NCI-H1930 (cell line): ENCODE measurements at places on chromosomes 7 and 10.

DNA sequence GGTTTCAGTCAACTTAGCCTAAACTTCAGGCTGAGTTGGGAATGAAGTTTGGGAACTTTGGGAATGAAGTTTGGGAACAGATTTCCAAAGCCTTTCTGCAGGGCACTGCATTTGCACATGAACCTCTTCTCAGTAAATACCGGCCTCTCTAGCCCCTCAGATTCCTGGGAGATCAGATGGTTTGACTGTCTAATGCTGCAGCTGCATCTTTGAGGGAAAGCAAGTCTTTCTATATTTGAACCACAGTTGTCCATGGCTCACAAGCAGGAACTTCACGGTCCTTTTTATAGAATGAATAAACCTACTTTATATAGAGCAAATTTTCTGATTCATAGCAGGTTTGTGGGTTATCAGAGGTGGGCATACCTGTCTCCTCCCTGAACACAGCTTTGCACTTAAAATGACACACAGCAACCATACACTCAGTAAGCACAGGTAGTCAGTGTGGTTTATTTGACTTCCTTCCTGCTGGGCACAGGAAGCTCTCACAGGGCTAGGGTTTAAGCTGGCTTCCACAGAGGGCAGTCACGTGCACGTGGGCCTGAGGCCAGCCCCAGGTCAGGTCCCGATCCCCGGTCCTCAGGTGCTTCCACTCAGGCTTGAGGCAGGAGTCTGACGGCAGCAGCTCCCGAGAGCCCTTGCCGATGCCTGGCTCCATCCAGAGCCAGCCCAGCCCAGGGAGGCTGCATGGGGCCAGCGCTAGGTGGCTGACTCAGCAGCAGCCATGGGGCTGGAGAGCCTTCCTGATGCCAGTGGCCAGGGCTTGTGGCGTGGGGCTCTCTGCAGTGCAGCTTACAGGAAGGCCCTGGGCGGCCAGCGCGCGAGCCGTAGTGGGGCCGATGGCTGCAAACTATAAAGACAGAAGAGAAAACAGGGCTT lies 12.8 kb upstream of the MMP21 start:
- no peak for DNase-seq

- no peak for DNase-seq
Measured at GRCh38 chr10:29839826-29840515, 205.2 kb upstream of the SVIL start.

DNA sequence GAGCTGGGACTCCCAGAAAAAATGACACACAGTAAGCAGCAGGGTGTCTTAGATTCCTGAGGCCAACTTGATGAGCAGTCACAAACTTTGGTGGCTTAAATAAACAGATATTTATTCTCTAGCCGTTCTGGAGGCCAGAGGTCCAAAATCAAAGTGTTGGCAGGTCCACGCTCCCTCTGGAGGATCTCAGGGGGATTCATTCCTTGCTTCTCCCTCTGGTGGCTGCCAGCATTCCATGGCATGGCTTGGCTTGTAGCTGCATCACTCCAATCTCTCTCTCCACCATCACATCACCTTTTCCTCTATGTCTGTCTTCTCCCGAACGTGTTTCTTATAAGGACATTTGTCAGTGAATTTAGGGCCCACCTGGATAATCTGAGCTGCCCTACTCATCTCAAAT lies 98.4 kb downstream of the OSBPL3 start:
- no peak for DNase-seq

DNA sequence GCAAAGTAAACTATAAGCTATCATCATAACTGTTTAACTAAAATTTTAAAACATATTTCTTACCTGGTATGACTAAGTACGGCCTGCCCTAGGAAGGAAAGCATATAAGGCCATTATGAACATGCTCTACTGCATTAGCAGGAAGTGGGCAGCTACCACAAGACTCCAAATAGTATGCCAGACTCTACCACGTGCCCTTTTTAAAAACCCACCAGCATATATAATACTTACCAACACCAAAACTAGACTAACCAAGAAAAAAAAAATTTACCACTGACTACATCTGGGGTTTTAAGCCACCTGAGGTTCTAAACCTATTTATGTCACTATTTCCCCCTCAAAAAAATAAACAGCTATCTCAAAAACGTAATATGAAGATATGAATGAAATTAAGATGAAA lies 30.1 kb downstream of the NUDCD3 start:
- no peak for DNase-seq

DNA sequence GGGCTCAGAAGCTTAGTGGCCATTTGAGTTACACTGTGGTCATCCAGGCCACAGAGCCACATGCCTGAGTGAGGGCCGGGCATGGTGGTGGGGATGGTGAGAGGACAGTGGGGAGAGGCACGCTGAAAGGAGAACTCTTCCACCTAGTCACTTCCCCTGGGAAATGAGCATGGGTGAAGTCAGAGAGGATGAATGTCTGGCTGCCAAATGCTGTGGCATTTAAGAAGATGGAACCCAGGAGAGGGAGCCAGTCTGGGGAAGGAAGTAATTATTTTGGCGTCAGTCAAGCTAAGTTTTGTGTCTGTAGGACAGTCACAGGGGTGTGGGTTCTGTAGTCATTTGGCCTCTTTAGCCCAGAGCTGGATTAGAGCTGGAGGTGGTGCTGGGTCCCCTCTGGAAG lies 86.0 kb upstream of the PODXL start:
- no peak for DNase-seq

GRCh38 chr7:24854866-24855265 lies 97.6 kb upstream of the GSDME start:
- no peak for DNase-seq

GRCh38 chr7:151454932-151455530 lies 15.1 kb upstream of the CRYGN start:
- DNase-seq, result no peak

DNA sequence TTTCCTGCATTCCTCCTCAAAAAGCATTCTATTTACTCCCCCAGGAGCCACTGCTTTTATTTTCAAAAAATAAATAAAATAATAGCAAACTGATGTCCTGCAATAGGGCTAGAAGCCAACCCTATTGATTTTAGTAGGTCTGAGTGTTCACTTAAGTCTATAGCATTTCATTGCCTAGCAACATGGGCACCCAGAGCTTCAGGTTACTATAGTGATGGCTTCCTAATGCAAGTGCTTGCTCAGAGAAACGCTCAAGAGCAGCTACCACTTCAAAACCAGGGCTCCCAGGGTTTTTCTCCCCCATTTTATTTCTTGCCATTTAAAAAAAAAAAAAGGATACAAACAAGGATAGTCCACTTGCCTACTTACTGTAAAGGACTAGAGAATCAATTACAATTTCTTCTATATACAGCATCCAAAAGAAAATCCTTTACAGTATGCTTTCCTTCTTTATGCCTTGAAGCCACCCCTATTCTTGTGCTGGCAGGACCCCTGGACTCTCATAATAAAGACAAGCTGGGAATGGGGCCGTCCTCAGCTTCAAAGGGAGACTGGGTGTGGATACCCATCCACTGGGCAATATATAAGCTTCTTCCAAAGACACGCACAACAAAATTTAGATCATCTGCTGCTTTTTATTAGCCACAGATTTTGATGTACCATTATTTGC lies 133.3 kb downstream of the VPS41 start:
- no peak for DNase-seq

DNA sequence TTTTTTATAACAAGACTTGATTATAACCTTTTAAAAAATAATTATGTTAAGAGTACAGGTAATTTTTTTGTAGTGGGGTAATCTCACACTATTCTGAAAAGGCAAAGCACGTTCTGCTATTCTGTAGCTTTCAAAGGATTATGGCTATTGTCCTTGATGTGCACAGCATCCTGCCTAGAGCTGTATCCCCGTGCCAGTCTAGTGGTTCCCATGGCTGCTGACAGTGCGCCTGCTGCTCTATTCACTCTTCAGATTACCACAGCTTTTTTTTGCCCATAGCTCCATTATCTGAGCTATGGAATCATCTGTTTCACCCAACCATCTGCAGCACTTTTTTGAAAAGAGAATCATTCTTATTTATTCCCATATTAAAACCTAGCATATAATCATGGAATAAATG lies 723.4 kb downstream of the PHTF2 start:
- DNase-seq, result no peak

DNA sequence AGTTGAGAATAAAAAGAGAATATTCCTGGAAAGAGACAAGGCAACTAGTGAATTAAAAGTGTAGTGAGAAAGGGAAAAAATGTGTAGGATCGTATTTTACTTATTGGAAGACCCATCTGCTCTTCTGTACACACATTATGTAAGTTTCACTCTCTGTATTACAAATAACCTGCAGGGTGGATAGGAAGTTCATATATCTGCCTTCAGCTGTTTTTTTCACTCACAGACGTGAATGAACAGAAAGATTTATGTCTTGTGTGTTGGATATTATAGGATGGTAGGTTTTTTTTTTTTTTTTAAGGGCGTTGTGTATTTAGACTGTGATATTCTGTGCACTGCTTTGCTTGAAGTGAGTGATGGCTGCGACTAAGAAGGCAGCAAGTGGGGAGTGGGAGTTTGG lies 266.5 kb downstream of the AUTS2 start:
- no peak for DNase-seq

DNA sequence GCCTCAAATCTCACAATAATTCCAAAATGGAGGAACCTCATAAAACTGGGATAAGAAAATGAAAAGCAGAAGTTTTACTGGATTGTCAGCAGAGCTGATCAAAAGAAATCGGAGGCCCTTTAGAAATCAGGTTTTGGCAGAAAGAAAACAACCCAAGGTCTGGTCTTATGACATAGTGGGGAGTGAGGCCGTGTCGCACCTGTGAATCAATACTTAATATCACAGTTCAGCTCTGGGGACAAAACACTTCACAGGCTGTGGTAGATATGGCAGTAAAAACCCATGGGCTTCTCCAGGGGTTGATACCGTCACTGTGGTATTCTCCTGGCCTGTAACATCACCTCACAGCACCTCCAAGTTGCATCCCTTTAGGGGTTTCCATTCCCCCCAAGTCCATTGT lies 6.5 kb upstream of the MALSU1 start:
- DNase-seq, result no peak

DNA sequence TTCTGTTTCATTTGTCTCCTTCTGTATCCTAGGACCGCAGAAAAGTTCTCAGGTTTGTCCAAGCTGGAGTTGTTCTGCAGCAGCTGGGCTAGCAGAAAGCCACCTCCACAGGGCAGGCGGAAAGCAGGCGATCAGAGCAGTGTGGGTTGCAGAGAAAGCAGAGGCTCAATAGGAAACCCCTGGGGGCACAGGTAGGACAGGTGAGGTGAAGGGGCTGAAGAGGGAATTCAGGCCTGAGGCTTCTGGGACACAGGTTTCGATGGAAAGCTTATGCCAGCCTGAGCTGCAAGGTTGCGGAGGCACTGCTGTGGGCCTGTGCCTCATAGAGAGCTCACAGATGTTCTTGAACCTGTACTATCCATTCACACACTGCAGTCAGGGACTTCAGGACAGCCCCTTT lies 194.9 kb upstream of the TPK1 start:
- no peak for DNase-seq

- no peak for DNase-seq
Measured at GRCh38 chr7:28301148-28301641, 111.1 kb upstream of the CREB5 start.

DNA sequence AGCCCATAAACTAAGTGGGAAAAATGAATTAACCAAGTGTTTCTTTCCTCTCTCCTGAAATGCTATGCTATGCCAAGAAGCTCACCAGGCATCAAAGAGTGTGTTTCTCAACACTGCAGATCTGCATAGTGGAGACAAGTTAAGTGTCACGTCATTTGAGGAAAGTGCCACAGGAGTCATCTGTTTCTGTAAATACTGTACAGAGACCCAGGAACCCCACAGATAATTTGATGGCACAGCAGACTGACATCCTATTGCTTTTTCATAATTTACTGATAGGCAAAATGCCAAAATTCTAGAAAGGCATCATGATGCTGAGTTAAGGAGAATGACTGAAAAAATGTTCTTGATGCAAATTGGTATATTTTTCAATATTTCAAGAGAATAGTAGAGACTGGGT lies 124.3 kb downstream of the NRCAM start:
- no peak for DNase-seq

GRCh38 chr10:69747179-69747578 lies 54.5 kb upstream of the COL13A1 start:
- DNase-seq, result no peak

DNA sequence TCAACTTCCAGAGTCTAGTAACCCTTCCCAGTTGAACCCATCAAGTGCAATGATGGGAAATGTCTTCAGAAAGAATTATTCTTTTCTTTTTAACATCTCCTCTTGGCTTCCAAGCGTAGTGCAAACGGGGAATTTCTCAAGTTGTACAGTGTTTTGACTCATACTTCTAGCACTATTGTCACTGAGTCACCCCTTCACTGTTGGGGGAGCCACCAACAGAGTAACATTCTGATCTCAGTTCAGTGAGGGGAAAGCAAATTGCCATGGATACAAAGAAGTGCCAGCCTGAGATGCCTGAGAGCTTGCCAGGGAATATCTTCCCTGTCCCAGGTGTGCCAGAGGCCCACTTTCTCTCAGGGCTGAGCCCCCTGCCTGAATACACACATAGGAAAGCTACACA lies 31.0 kb downstream of the CYP3A5 start:
- DNase-seq, result no peak

GRCh38 chr10:62638062-62638477 lies 166.4 kb upstream of the ADO start:
- no peak for DNase-seq

GRCh38 chr10:22436893-22437619 lies 91.8 kb downstream of the SPAG6 start:
- DNase-seq, result peak; percentile 11

DNA sequence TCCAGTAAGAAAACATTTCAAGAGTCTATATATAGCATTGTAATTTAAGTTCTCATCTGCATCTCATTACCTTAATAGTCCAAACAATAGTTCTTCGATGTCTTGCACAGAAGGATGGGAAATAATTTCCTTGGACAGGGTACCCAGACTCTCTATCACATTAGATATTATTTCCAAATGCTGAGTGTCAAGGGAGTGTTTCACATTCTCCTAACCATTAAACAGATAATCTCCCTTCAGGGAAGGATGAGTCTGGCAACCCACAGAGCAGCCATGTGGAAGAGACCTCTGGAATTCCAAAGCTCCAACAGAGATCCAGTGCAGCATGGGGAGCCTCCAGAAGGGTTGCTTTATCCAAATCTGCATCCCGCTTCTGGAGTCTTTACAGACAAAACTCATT lies 89.6 kb downstream of the FZD1 start:
- DNase-seq, result no peak

DNA sequence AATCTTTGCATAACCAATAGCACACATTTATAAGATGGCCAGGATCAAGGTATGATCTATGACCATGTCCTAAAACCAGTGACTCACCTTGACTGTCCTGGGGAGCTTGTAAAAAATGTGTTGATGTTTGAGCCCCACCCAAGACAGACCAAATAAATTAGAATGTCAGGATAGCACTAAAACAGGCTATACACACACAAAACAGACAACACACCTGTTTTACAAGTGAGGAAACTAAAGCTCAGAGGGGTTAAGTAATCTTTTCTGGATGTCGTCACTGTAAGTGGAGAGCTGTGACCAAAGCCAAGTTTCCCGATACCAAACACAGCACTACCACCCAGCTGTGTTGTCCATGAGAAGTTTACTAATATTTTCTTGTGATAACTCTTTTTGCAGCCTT lies 84.5 kb downstream of the AVL9 start:
- DNase-seq, result no peak
